ENCODE measurements at places on chromosomes 3 and 15.

DNA sequence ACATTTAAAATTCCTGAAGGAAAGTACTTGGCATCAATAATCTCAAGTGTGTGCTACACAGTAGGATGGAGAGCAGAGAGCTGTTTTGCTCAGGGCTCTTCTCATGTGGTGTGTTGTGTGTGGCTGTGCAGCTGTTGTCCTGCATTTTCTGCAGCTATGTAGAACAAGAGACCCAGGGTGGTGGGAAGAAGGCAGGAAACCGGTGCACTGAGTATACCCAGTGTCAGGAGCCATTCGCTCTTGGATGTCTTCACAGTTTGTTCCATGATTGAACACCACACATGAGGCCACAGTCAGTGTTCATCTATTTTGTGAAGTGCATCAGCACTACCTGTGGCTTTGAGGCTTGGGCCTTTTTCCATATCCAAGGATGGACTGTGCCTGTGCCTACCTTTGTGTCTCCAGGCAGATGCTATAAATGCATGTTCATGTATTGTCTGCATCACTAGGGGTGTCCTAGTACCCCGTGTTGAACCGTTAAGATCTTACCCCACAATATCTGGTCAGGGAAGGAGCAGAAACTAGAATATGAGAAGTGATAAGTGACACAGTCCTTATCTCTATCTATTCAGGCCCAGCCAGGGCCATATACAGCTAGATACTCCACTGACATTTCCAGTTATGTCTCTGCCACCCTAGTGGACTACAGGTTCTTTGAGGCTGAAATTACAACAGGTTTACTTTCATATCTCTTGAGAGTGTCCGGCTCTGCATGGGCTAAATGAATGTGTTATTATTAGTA, 194.3 kb downstream of the NR2F2 start:
- DNase-seq = no peak

GRCh38 chr3:17965331-17965730, 222.9 kb upstream of the TBC1D5 start:
- no peak for DNase-seq

GRCh38 chr3:78026318-78026828, 986.5 kb downstream of the ROBO2 start:
- DNase-seq = no peak

DNA sequence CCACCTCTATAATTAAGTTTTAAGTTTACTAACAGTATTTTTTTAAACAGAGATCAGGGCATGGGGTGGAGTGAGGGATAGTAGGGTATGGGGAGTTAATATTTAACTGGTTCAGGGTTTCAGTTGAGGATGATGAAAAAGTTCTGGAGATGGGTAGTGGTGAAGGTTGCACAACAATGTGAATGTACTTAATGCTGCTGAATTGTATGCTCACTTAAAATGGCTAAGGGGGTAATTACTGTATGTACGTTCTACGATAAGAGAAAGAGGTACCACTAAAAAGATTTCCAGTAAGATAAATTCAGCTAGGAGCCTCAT, 101.4 kb downstream of the TNIK start:
- no peak for DNase-seq

GRCh38 chr3:157312376-157312745, 124.3 kb upstream of the PTX3 start:
- DNase-seq = no peak

DNA sequence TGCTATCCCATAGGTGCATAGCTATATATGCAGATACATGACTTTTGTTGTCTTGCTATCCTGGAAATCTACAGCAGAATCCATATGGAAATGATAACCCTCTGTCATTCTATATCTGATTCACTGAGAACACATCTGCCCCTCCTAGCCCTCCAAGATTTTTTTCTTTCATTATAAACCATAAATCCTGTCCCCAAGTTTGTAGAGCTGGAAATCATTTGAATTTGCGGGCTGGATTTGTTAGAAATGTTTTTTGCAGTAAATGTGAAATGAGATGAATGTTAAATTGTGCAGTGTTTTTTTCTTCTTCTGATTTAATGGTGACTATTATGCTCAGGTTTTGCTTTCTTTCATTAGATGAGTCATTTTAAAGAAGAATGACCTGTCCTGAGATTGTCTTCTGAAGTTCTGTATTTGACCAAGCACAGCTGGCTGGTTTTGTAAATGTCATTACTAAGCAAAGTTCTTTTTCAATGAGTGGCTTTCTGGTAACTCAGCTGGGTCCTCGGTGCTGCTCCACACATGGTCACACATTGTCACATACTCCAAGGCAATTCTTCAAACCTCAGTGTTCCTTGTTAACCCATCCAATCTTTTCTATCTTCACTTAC, 25.3 kb upstream of the ABHD17C start:
- DNase-seq = no peak

GRCh38 chr15:63978511-63979261, 67.6 kb downstream of the DAPK2 start:
- no peak for DNase-seq

DNA sequence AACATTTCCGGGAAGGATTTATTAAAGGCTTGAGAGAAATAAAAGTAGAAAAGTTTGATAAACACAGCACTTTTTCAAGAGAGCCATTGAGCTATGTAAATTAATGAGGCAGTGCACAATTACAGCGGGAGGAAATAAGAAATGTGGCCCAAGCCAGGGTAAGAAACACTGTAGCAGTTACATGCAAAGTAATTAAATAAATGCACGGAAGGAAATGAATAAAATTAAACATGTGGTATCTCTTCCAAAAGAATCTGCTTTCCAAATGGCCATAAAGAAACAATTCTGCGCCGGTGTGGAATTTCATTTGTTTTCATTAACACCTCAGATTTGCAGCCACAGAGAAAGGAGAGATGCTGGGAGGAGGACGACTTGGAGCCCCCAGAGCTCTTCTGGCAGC, 35.3 kb downstream of the ZPLD1 start:
- no peak for DNase-seq

DNA sequence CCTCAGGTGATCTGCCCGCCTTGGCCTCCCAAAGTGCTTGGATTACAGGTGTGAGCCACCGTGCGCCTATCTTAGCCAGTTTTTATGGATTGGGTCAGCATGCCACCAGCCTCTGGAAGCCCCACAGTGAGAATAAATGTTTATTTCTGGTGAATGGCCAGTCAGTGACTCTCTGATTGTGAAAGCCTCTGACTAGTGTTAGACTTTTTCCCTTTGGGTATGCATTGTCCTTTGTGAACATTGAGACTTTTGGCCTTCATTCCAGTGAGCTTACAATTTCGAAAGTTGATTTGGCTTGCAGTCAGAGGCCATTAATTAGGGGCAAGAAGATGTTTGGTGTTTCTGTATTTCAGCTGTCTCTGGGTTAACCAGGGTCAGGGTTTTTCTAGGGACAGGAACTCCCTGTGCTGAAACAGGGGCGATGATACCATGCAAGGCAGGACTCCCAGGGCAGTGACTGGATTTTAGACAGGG, 274.5 kb upstream of the C2CD4B start:
- no peak for DNase-seq

- no peak for DNase-seq
Measured at GRCh38 chr3:131807822-131808221, 227.0 kb downstream of the CPNE4 start.

- no peak for DNase-seq
Measured at GRCh38 chr3:31225923-31226322, 306.8 kb upstream of the STT3B start.

- DNase-seq = no peak
Measured at GRCh38 chr15:96354731-96355567, 24.4 kb downstream of the NR2F2 start.

GRCh38 chr15:46365572-46365971, 730.7 kb downstream of the SQOR start:
- DNase-seq = no peak

DNA sequence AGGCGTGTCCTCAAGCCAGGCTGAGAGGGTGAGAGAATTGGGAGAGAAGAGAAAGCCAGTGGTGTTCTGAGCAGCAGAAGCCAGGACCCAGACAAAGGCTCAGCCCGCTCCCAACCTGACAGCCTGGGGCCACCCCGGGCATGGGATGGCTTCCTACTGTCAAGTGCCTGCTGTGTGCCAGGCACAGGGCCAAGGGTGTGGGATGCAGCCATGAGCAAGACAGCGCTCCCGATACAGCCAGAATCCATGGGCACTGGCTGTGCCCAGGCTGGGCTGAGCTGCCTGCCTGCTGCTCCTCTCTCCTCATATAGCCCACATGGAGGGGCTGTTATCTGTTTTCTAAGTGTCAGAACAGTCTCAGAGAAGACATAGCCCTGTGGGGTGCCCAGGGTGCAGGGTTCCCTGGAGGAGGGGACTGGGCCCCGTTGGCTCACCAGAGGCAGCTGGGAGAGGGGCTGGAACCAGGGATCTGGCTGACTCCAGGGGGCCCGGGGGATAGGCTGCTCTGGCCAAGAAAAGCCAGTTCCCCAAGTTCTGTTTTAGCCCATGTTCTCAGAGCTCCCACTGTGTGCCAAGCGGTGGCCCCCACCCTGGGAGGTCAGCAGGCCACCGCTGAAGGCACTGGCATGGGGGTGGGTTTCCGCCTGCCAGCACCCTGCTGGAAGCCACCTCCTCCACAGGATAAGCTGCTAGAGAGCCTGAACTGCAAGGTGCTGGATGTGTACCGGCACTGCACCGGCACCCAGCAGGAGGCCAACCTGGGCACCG, 39.0 kb downstream of the CFAP100 start:
- no peak for DNase-seq

- no peak for DNase-seq
Measured at GRCh38 chr3:141686466-141687291, 51.4 kb upstream of the RNF7 start.

- DNase-seq = no peak
Measured at GRCh38 chr3:37640636-37641375, 220.9 kb upstream of the CTDSPL start.

DNA sequence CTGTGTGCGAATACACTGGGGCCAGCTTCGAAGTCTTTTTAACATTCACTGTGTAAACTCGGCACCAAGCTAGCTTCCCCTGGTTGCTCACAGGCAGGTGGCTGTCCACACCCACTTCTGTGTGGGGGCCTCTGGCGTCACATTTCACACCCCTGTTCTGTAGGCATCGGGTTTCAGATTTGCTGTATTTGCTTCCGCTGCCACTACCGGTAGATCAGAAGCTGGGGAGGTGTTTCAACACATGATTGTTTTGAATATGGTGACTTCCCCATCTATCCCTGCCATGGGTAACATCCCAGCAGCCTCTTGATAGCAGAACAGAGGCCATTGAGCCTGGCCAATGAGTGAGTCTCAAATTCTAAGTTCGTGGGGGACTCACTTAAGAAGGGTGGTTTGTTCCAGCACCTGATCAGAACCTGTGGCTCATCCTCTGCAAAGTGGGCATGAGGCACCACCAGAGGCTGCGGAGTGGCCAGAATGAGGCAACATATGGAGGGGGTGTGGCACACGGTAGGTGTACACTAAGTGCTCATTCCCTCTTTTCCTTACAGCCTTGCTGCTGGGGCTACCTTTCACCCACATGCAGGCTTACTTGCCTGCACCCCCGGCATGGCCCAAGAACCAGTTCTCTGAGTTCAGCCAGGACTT, 61.5 kb downstream of the IQSEC1 start:
- DNase-seq = peak; percentile 88

DNA sequence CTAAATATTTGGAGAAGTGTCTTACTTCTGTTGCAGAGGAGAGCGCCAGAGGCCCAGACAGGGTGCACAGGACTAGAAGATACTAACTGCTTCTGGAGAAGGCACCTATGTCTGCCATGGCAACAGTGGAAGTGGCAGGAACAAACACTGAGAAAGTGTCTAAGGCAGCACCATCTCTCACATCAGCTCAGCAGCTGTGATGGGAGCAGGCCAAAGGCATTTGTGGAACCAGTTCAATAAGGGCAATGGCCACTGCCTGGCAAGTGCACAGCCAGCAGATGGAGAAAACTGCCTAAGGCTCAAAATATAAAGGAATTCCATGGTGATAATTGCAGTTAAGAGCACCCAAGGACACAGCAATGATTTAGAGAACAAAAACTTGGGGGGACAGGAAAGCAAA, 563.0 kb upstream of the CCDC54 start:
- no peak for DNase-seq

DNA sequence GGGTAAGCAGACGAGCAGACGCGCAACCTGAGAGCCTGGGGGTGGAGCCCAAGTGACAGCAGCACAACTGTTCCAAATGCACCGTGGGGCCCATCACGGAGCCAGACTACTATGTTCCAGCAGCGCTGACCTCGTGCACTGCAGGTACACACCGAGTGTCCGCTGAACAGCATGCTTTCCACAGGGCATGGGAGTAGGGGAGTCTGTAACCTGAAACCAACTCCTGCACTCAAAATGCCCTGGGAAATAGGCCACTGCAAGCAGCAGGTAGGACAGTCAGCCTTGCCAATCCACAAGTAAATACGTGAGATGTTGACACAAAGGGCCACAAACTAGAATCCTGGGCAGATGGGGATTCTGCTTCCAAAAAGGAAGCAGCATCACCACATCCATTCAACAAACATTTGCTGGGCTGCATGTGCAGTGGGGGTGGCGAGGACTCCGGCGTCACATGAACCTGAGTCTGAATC, 73.9 kb downstream of the TBC1D2B start:
- no peak for DNase-seq

GRCh38 chr3:177906578-177907229, 629.5 kb upstream of the KCNMB2 start:
- DNase-seq = no peak

DNA sequence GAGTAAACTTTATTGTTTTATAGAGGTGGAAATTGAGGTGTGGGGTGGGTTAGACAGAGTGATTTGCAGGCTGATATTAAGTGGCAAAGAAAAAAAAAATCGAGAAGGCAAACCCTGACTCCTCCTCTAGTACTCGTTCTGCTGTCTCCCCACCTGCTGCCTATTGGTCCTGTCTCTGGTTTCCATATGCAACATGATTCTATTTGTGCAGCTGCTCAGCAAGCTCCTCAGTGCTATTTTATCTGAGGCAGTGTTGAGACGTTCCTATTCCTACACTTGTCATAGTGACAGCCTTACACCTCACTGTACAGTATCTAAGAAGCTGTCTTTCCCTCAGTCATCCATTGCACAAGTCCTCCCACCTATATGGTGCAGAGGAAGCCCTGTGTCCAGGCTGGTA, 45.1 kb downstream of the RSL24D1 start:
- no peak for DNase-seq

- DNase-seq = no peak
Measured at GRCh38 chr15:47333734-47334133, 383.6 kb upstream of the SEMA6D start.

DNA sequence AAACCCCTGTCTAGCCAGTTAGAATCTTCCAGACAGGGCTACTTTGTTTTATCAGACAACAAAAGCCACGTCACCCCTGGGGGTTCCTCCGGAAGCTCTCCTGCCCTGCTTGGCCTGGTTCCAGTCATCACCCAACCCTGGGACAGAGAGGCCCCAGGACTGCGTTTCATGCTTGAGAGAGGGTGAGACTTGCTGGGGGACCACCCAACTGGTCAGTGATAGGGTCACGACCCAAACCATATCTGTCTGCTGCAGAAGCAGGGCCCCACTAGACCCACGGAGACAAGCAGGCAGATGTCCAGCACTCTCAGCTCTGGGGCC, 1.2 kb downstream of the NT5DC2 start:
- peak; percentile 44 for DNase-seq

DNA sequence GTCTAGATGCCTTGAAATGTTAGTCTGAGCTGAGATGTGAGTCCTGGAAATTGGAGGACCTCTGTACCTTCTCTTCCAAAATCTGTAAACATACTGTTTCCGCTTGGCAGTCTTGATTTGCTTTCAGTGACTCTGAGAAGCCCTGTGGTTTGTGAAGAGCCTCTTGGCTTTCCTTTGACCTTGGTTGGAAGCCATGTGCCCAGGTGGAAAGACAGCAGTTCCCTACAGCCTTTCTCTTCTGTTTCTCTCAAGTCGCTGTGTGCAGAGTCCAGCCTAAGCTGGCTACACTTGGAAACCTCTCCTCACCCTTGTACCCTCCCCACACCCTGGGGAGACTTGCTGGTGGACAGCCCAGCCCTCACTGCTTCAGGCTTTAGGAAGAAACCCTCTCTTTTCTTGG, 129.8 kb upstream of the CTDSPL start:
- no peak for DNase-seq
